AG09319 (cell line): ENCODE measurements at places on chromosomes 12 and 14.

DNA sequence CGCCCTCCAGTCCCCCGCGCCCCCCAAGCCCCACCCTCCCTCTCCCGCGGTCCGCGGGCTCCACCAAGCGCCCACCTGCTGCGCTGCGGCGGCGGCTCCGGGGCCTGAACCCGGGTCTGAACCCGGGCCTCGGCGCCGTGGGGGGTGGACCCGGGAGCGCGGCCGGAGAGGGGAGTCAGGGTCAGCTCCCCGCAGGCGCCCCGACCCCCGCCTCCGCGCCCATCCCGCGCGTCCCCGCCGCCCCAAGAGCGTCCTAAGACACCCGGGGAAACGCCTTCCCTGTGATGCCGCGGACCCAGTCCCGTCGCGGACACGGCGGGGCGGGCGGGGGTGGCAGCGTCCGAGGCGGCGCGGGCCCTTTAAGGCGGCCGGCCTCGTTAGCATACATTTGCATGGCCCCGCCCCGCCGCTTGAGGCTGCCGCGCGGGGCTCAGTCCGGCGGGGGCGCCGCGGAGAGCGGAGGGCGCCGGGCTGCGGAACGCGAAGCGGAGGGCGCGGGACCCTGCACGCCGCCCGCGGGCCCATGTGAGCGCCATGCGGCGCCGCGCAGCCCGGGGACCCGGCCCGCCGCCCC, at the start of gene MMP17:
Gene MMP17 (plus strand): TSS at position 433 of the 574 bp plus-strand sequence. CDS start 102 bp downstream, at position 535.
- DNase-seq, result peak; percentile 27

GRCh38 chr12:29728030-29728429, 55.7 kb downstream of the TMTC1 start:
- no peak for DNase-seq

DNA sequence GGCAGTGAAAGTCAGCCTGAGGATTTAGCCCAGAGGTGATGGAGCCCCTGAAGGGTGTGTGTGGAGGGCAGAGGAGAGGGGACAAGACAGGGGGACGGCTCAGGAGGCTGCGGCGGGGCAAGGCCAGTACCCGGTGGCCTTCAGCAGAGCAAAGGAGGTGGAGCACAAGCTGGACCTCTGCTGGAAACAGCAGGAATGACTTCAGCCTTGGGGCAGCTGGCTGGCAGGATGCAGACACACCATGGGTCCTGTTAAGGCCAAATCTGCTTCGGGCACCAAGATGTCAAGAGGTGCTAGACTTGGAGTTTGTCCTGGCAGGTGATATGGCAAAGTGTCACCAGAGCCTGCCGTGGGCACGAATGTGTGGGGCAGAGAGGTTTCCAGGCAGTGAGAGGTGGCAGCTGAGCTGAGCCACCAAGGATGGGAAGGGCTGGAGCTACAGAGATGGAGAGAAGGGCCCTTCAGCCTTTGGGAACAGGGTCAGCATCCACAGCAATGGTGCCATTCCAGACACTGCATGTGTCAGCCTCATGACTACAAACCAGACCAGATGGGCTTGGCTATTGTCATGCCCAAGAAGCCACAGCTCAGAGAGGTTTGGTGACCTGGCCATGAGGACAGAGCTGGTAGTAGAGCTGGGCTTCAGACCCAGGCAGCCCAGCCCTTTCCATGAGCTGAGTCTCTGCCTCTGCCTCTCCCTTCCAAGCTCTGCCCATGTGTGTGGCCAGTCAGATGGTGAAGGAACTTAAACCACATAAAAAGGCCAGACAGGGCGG, 91.9 kb downstream of the LGMN start:
- no peak for DNase-seq

DNA sequence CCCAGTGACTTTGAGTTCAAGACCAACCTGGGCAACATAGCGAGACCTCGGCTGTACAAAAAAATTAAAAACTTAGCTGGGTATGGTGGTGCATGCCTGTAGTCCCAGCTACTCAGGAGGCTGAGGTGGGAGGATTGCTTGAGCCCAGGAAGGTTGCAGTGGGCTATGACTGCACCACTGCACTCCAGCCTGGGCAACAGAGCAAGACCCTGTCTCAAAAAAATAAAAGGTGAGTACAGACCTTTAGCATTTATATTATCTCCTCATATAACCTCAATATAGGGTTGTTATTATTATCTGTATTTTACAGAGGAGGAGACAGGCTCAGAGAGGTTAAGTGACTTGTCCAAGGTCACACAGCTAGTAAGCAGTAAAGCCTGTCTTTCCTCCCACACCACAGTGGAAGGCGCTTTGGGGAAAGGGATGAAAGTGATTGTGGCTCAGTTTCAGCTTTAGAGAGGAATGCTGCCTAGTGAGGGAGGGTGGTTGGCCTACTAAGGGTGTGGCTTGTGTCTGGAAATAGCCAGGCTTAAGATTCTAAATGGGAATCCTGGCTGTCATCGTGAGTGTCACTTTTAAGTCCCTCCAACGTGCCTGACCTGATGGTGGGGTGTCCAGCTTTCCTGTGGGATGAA, 7.2 kb downstream of the TPCN1 start:
- no peak for DNase-seq

DNA sequence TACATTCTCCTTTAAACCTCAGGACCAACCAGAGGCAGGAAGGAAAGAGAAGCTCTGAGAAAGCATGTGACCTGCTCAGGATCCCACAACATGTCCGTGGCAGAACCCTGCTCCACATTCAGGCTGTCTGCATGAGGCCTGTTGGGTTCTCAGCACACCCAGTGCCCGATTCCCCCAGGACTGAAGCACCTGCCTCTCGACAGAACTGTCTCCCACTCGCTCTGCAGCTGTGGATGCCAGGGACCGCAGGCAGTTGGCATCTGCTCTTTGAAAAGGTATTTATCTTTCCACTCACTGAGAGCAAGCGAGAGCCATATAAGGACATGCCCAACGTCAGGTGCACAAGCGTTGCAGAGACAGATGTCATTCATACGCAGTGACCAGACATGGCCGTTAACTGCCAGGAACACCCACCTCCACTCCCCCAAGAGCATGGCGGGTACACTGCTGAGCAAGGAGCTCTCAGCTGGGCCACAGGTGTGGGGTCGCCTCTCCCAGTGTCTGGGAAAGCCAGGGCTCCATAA, 18.9 kb downstream of the PITPNM2 start:
- DNase-seq, result no peak

GRCh38 chr12:107322063-107322462, 228.7 kb upstream of the CRY1 start:
- DNase-seq, result no peak

DNA sequence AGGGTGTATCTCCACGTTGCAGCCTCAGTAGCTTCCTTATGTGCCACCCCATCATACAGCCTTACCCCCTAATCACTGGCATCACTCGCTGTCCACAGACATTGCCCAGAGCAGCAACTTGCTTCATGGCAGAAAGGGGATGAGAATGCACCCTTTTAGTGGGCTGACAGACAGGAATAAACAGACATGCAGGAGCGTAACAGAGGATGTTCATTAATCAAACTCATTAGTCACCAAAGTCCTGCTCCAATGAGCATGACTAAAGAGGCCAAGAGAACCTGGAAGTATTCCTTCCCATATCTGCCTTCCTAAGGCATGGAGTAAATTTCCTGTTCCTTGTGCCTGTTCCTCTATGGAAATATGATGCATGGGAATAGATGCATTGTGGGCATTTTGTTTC, 197.0 kb downstream of the PHLDA1 start:
- no peak for DNase-seq

DNA sequence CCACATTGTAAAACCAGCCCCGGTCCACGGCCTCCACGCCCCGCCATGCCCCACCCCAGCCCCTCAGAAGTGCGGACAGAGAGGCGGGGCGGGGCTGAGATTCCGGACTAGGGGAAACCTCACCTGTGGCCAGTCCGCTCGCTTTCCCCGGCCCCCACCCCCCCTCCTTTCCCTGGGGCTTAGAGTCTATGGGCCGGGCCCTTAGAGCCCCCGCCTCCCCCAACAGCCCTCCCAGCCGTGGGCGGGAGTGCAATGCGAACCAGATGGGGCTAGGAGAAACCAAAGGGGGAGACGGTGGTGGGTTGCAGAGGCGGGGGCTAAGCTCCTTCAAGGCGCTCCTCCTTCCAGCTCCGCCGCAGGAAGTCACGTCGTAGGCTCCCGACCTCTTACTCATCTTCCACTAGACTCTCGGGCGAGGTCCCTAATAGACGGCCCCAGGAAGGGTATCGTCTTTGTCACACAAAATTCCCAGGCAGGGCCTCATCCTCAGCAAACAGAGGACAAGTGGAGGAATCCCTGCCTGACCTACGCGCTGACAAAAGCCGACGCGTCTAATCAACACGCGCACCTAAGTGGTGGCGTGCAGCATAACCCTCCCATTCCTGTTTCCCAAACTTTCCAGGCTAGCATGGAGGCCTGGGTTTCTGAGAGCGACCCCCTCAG, 1.1 kb upstream of the NAB2 start:
- peak; percentile 95 for DNase-seq

- DNase-seq, result no peak
These were observed 21.1 kb upstream of the FSCB start for GRCh38 chr14:44528180-44528579.

DNA sequence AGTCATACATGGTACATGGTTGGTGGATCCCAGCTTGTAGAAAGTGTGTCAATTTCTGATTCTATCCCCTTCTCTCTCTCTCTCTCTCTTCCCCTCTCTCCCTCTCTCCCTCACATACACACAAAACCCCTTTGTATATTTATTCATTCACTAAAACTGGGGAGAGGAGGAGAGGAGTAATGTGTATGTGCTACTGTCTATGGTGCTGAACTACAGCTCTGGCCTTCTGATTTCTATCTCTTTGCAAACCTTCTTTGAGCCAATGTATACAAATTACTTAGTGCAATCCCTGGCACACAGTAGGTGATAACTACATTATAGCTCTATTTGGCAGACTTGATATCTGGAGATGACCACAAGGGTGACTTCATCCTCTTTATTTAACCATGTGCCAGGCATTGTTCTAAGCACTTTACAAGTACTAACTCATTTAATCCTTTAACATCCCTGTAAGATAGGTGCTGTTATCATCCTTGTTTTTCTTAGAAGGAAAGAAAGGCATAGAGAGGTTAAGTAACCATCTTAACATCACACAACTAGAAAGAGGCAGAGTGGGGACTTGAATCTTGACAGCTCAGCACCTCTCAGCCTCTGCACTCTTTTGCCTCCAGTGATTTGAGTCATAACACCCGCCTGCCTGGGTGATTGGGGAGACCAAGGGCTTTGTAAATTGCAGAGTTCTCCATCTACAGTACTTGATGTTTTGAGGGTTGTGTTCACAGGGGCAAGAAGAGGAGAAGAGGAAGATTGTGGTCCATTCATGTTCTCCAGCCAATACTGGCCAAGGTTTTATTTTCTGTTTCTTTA, 21.3 kb downstream of the RPH3A start:
- DNase-seq, result no peak

DNA sequence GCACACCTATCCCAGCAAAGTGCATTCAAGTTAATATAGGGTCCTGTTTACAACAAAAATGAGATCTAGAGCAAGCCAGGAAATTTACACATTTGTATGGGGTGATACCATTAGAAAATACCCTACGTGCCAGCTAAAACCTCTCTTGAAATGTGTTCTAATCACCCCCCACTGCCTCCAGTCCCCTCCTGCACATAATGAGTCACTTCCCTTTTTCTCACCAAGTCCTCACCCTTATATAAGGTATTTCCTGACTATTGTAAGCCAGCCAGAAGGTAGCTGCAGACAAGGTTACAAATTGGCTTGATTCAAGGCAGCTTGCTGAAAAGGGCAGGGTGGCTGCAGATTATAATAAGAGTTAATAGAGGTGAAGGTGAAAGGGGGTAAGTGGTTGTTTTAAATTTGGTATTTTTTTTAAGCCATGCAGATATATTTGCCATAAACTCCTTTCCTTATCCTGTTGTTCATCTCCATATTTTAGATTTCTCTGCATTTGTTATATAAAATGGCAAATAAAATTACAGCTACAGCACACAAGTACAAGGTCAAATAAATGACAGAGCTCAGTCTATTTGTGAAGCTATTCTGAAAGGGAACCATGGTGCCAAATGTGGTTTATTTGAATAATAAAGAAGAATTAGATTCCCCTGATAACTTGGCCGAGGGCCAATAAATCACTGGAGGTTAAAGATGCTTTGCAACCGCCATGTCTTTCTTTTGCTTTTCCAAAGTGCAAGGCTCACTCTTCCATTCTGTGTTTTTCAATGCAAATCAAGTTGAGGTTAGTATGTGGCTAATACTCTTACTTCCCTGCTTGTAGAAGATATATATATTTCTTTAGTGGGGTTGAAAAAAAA, 385.9 kb downstream of the EGLN3 start:
- DNase-seq, result no peak

DNA sequence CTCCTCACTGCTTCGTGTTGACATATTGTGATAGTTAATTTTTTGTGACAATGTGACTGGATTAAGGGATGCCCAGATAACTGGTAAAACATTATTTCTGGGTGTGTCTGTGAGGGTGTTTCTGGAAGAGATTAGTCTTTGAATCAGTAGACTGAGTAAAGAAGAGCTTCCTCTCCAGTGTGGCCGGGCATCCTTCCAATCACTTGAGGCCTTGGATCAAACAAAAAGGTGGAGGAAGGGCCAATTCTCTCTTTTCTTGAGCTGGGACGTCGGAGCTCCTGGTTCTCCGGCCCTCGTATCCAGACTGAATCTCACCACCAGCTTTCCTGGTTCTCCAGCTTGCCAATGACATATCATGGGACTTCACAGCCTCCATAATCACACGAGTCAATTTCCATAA, 240.4 kb downstream of the CHST11 start:
- DNase-seq, result no peak

GRCh38 chr14:68977180-68977717, 1.9 kb downstream of the ACTN1 start:
- DNase-seq, result no peak

- DNase-seq, result no peak
These were observed 51.1 kb downstream of the CCNK start for GRCh38 chr14:99532310-99532709.

DNA sequence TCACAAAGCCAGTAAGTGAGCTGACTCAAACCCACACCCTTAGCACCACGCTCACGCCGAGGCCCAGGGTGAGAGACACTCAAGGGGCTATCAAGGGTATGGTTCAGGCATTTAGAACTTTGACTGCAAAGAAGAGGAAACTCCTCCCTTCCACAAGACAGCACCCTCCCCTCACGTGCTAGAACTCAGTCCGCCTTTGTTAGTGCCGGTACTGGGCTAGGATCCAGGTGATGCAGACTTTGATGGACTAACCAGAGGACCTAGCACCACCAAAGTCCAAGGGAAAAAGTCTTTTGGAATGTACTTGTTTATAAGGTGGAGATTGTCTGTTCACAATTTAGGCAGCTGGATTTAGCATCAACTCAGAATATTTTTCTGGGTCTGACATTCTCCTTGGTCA, 33.7 kb downstream of the VWF start:
- DNase-seq, result no peak

GRCh38 chr14:72726444-72726843, 167.5 kb downstream of the DPF3 start:
- no peak for DNase-seq

- no peak for DNase-seq
These were observed 34.4 kb downstream of the SH2B3 start for GRCh38 chr12:111440152-111440551.
